ENCODE measurements at places on chromosomes 5 and 9.

DNA sequence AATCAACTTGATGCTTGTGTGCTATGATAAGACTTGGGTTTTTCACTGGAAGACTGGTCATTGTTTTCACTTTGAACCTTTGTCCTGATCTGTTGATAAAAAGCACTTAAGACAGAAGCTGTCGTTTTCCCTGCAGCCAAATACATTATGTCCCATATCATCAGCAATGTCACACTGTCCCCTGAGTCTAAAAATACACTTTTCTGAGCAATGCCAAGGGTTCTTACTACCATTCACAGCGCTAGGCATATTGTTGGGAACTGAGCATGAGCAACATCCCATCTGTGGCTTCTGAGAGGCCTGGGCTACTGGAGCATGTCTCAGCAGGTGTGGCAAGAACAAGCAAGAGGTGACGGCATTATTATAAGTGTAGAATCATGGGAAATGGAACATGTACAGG, 81.8 kb downstream of the SEMA6A start:
- no peak for DNase-seq

GRCh38 chr5:151030056-151030336, 9.6 kb downstream of the GPX3 start:
- no peak for DNase-seq

GRCh38 chr5:107321906-107322305, 348.8 kb downstream of the EFNA5 start:
- DNase-seq = no peak

- DNase-seq = no peak
These were observed 673.4 kb downstream of the DTWD2 start for GRCh38 chr5:118314931-118315330.

DNA sequence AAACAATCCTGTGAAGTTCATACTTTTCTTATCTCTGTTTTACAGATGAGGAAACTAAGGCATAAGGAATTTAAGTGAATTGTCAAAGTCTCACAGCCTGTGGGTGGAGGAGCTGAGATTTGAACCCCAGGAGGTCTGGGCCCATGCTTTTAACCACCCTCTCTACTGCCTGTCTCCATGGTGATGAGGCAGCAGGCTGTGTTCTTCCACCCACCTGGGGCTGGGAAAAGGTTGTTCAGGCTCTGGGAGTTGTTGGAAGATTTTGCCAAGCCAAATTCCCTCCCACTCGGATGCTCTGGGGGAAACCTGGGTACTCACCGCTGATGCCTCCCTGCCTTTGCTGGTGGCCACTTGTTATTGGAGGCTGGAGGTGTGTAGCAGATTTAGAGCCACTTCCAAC, 18.3 kb upstream of the SYNPO start:
- DNase-seq = no peak

GRCh38 chr5:181222630-181223057, 437 bp upstream of the TRIM41 start:
- no peak for DNase-seq

- no peak for DNase-seq
These were observed 142.2 kb downstream of the DCP2 start for GRCh38 chr5:113118765-113119164.

GRCh38 chr5:154567155-154567554, 89.1 kb upstream of the HAND1 start:
- no peak for DNase-seq

All from amygdala (tissue), 56 donors.